Brain pericyte (primary cell): ENCODE measurements at places on chromosomes 11 and 22.

DNA sequence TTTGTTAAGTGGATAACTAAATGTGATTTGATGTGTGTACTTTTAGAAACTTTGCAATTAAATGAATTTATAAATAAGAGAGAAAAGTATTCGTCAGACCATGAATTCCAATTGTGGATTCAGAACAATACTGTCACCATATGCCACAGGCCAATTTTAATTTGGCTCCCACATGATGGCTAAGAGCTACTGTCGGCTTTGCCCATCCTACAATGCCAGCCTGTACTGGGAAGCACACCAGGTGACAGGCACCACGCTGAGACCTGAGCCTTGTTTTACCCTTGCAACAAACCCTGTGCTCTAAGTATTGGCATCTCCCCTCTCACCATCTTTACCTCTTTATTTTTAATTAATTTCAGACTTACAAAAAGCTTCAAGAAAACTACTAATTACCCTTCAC lies 14.0 kb downstream of the RAB30 start:
- DNase-seq = no peak

DNA sequence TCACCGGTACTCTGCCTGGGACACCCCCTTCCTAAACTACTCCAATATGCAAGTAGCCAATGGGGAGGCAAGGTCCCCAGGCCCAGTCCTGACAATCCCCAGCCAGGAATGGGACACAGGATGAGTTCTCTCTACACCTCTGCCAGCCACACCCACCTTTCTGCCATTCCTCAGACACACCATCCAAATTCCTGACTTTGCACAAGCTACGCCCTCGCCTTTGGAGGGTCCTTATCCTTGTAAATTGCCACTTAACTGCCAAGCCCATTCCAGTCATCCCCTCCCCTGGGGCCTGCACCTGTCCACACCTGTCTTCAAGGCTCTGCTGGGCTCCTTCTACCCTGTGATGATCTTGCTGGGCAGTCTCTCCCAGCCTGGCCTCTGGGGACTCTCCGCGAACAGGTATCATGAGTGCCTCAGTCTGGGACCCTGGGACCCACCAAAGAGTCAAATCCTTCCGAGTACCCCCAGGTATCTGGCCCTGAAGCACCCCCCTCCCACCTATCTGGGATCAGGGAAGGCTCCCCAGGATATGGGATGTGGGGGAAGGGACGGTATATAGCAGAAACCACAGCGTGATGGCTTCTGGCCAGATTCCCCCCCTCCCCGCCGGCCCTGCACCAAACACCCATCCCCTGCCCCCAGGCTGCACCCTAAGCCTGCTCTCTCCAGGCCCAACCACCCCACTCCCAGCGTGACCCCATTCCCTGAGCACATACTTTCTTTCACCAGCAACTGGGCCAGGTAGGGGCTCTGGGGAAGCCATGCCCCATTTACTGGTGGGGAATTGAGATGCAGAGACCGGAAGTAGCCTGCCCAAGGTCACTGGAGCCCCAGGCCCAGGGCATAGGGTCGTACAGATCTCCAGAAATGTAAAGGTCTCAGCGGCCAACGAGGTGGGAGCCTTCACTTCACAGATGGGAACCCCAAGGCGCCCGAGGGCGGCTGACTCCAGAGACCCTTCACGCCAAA lies 806 bp downstream of the ARAP1 start:
- no peak for DNase-seq

DNA sequence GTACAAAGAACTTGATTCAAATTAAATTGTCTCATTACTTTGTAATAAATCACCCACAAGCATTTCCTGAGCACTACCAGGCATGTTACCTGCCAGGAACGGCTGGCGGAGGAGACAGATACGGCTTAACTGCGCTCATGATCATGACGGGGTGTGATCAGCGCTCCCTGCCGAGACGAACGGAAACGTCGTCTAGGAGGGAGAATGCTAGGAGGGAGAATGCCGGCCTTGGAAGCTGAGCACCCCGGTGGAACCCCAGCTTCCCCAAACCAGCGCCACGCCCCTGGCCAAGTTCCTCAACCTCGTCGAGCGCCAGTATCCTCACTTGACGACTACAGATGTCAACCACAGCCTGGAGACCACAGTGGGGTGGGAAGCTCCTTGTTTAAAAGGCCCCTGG lies 272.8 kb downstream of the CTTN start:
- no peak for DNase-seq

- DNase-seq = no peak
Observed at GRCh38 chr22:23683545-23683944, 7.3 kb upstream of the RGL4 start.

- DNase-seq = no peak
Observed at GRCh38 chr11:10892250-10892649, 34.4 kb upstream of the ZBED5 start.

DNA sequence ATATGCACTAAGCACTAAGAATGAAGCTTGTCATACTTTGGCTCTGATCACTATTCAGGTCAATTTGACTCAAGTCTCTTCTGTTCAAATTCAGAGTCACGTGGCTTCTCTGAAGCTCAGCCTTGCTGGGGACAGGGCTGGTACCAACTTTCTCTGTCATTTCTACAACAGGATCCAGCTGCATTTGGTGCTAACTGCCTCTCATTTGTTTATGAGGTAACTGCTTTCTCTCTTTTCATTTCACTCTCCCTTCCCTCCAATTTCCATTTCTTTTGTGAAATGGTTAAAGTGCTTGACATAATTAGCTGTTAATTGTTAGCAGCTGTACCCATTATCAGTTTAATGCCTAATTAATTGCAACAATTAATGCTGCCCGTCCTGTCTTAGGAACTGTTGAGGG lies 259.7 kb upstream of the PLET1 start:
- no peak for DNase-seq

GRCh38 chr11:84763931-84764330 lies 863.2 kb downstream of the DLG2 start:
- DNase-seq = no peak

DNA sequence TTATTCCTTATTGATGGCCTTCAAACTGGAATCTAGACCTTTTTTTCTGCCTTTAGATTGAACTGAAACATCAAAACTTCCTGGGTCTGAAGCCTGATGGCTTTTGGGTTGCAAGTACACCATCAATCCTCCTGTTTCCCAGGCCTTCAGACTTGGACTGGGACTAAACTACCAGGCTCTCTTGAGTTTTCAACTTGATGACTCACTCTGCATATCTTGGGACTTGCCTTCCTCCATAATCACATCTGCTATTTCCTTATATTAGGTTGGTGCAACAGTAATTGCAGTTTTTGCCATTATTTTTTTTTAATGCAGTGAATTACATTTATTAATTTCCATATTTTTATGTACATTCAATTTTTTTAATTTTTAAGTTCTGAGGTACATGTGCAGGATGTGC lies 7.0 kb downstream of the OR51B5 start:
- DNase-seq = no peak

DNA sequence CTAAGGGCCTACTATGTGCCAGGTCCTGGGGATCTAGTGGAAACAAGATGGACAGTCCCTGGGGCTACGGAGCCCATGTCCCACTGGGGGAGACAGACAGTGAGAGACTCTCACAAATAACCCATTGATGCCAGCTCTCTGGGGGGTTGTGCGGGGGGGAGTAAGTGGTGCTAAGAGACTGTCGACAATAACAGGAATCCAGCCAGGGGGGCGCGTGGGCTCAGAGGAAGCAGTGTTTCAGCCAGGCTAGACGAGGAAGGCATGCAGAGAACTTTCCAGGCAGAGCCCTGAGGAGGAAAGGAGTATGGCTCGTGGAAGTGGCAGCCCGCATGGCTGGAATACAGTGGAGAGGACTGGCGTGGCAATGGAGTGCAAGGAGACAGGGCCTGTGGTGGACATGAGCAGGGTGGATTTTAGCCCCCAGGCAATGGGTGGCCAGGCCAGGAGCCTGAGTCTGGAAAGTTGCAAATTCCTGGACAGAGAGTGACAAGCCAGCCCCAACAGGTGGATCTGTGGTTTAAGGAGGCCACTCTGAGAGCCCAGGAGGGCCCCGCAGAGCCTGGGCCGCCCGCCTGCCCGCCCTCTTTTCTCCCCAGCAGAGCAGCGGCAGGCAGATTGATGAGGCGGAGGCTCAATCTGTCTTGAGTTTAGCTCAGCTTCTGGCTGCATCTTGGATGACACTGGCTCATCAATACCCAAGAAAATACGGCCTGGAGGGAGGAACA lies 40.0 kb upstream of the TCF20 start:
- DNase-seq = no peak

DNA sequence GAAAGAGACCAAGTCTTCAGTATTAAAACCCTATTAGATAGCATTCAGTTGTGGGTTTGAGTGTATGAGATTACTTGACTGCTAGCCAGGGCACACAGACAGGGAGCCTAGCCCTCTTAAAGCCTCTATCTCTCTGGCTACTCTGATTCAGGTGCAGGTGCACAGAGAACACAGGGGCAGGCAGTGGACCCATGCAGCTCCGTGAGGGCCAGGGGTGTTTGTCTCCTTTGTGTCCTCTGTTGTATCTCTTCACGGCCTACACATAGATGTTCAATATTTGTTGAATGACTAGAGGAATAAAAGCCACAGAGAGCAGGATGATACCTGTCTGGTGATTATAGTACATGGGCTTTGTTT lies 21.5 kb upstream of the AIFM3 start:
- DNase-seq = no peak

GRCh38 chr11:76307396-76307795 lies 73.5 kb downstream of the THAP12 start:
- DNase-seq = no peak

DNA sequence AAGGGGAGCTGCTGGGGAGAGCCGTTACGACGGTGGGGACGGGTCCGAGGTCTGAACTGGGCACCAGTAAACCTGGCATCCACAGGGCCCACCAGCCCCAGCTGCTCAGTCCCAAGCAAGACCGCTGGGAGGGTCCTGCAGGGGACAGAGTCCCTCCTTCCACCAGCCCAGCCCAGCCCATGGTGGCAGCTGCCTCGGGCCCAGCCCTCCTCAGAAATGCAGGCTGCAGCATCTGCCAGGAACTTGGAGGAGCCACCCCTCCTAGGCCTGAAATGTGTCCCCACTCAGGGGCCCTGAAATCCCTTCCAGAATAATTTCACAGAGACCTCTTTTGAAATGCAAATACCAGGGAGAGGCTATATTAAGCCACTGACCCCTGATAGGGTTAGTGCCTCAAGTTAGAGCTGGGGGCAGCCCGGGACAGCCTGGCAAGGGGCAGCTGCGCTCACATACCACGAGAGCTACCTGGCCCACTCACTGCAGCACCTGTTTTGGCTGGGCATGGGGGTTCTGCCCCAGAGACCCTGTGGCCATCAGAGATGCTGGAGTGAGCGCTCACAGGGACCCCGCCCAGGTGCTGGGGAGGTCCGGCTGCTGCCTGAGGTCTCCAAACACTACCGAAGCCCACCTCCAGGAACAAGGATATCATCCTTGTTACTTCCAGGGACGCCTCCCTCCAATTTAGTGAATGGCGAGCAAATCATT lies 53.1 kb downstream of the CELSR1 start:
- no peak for DNase-seq

DNA sequence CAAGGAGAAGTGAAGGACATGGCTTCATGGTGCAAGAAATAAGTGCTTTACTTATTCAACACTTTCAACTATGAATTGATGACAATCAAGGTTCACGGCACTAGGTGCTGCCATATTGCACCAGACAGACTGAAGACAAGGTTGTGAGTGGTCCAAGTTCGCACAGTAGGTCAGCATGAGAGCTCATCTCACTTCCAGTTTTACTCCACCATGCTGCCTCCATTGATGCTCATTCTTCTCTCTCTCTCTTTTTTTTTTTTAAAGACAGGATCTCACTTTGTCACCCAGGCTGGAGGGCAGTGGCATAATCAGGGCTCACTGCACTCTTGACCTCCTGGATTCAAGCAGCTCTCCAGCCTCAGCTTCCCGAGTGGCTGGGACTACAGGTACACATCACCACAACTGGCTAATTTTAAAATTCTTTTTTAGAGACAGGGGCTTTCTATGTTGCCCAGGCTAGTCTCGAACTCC lies 47.7 kb downstream of the EHF start:
- no peak for DNase-seq
